ENCODE measurements at places on chromosomes 5 and 9.

DNA sequence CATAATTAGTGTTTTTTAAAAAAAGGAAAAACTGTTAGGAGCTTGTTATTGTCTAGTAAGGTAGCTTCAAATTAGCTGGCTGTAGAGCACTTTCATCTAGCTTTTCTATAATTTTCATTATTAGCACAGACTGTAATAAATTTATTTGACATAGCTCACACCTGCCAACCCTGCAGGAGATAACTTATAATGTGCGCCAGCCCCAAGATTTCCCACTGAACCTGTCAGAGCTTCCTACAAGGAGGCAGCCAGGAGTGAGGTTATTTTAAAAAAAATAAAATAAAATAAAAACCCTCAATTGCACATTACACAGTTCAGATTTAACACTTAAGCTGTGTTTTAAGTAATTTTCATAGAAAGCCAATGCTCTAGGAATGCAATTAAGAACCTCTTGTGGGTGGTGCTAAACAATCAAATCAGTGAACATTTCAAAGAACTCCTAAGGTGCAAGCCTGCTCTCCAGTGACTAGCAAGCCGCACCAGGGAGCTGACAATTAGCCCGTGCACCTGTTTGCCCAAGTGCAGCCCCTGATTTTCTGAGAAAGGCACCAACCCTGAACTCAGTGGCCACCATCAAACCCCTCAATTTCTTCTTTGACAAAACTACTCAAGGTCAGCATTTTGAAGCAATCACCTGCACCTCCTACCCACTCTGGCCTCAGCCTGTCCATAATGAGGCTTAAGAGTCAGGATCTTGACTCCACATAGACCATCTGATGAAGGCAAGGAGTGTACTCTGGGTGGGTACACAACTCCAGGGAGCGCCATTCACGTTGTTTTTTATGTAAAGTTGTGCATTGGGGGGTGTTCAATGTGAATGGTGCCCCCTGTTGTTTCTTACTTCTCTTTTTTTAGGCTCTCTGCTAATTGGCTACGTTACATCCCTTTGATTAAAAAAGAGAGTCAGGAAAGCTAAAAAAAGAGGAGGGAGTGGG is 385.3 kb upstream of the WWC1 start:
- no peak for DNase-seq

- DNase-seq: no peak
Measured at GRCh38 chr5:17619354-17619753, 9.2 kb downstream of the TAF11L12 start.

DNA sequence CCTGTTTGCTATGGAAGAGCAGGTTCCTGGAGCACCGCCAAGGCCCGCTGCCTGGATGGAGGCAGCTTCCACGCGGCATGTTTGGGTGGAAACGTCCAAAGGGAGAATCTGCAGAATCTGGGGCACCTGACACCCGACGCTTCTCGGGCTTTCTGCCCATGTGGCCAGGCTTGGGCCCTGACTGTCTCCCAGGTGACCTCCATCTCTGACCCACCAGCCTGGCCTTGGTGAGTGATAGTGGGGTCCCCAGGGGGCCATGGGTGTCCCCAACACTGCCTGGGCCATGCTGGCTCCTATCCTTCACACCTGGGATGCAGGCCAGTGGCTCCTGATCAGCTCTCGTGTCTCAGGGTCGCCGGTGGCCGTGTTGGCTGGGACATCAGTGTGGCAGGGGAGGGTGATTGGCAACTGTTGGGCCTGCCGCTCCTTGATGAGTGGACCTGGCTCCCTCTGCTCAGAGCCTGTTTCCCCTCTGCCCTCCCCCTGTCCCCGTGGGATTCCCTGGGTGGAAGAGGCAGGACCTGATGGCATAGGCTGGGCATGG is 34.0 kb downstream of the GLT6D1 start:
- no peak for DNase-seq

- DNase-seq: no peak
Measured at GRCh38 chr5:110735556-110735955, 3.3 kb upstream of the SLC25A46 start.

- DNase-seq: no peak
Measured at GRCh38 chr9:89383721-89384300, 65.5 kb downstream of the SECISBP2 start.

- DNase-seq: no peak
Measured at GRCh38 chr9:112384690-112385089, 4.8 kb downstream of the HSDL2 start.

GRCh38 chr5:95669540-95669939 is 13.3 kb downstream of the SPATA9 start:
- DNase-seq: peak; percentile 76

DNA sequence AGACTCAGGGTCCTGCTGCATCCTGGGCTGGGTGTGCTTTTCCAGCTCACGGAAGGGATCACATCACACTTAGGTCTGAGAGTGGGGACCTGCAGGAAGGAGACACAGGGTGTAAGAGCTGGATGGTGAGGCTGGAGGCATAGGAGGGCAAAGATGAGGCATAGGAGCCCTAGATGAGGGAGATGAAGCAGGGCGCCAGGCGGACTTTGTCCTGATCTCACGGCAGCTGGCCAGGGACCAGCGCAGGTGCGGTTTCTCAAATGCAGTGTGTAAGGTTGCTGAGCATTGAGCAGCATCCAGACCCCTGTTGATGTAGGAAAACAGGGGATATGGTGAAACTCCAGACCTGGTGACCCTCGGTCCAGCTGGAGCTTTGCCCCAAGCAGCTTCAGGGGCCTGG is 156.5 kb downstream of the PSAT1 start:
- no peak for DNase-seq

DNA sequence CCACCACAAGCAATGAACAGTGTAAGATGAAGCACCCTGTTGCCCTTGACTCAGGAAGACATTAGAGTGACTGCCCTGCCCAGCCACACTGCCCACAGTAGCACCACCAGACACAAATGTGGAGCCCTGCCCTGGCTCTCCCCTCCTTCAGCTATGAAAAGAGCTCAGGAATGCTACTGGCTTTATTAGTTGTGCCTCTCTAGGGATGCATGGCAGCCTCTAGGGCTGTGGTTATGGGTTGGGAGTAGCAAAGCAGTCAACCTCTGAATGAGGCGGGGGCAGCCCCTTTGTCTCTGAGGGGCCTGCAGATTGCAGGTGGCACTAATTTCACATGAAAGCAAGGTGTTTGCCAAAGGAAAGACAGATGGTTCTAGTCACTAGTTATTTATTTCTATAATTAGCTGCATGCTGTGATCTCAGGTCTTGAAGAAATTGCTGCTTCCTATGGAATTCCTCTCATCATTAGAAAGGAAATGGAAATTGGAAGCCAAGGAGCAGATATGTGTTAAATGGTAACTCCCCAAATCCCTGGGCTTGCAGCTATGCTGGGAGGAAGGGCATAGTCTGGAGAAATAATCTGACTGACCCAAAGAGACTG is 259.4 kb downstream of the TLR4 start:
- DNase-seq: no peak

- no peak for DNase-seq
Measured at GRCh38 chr9:85523202-85523601, 218.6 kb downstream of the AGTPBP1 start.

GRCh38 chr5:167578977-167579692 is 712.3 kb upstream of the WWC1 start:
- DNase-seq: peak; percentile 87

GRCh38 chr9:133452562-133452961 is 7.2 kb upstream of the CACFD1 start:
- no peak for DNase-seq

DNA sequence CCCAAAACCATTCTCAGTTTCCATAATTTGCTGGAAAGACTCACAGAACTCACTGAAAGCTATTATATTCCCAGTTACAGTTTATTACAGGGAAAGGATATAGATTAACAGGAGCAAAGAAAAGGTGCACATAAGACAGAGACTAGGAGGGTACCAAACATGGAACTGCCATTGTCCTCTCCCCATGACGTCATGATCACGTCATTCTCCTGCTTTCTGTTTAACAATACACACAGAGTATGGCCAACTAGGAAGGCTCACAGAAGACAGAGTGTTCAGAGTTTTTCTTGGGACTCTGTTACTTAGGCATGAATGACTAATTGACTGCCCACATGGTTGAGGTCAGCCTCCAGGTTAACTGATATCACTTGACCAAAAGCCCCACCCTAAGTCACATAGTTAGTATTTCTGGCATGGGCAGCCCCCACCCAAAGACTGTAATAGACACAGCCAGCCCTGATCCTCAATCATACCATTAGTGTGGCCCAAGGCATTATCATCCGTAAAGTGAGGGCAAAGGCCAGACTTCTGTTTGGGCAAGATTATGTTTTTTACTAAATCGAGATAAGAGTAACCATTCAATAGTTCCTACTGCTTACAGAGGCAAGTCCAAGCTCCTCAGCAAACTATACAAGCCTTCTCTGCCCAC is 353.5 kb upstream of the POU5F2 start:
- DNase-seq: no peak

- DNase-seq: no peak
Measured at GRCh38 chr5:113270086-113270485, 164.7 kb downstream of the TSSK1B start.

DNA sequence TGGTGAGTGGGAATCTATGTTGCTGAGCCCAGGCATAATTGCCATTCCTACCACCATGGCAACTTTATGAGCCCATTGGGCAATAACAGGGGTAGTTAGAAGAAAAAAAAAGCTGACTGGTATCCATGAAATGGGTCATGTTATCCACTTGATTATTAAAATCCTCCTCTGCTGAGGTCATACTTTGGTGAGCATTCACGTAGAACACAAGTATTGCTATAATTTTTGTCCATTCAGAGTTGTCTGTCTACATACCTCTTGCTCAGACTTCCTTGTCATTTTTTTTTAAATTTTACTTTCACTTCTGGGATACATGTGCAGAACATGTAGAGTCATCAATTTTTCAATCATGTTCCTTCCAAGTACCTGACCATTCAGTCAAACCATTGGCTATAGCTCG is 780.8 kb upstream of the ARRDC3 start:
- no peak for DNase-seq

GRCh38 chr9:96150324-96151227 is 151.4 kb downstream of the HSD17B3 start:
- DNase-seq: no peak

DNA sequence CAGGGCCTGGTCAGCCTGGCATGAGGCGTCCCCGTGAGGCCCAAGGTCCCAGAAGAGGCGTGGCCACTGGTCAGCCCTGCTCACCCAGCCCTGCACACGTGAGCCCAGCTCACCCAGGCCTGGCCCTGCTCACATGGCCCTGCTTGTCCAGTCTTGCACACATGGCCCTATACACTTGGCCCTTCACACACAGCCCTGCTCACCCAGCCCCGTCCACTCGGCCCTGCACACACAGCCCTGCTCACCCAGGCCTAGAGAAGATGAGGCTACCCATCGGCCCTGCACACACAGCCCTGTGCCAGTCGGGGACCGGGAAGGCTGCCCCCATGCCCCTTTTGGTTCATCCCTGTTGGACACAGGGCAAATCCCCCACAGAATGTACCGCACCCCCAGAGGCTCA is 28.4 kb downstream of the ZDHHC11B start:
- DNase-seq: no peak

DNA sequence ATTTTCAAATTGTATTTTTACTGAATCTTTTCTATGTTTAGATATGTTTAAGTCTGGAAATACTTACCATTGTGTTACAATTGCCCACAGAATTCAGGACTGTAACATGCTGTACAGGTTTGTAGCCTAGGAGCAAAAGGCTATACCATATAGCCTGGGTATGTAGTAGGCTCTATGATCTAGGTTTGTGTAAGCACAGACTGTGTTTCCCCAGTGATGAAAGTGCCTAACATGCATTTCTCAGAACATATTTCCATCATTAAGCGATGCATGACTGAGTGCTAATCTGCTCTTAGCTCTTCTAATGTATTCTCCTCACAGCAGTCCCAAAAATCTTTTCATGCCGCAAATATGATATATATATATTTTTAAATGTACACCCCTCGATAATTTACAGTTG is 166.7 kb upstream of the PPP2R2B start:
- no peak for DNase-seq

- no peak for DNase-seq
Measured at GRCh38 chr5:142542078-142542477, 143.8 kb downstream of the FGF1 start.

GRCh38 chr5:147248561-147248960 is 13.7 kb downstream of the STK32A start:
- no peak for DNase-seq

- no peak for DNase-seq
Measured at GRCh38 chr9:33798545-33798944, 3.2 kb downstream of the PRSS3 start.

DNA sequence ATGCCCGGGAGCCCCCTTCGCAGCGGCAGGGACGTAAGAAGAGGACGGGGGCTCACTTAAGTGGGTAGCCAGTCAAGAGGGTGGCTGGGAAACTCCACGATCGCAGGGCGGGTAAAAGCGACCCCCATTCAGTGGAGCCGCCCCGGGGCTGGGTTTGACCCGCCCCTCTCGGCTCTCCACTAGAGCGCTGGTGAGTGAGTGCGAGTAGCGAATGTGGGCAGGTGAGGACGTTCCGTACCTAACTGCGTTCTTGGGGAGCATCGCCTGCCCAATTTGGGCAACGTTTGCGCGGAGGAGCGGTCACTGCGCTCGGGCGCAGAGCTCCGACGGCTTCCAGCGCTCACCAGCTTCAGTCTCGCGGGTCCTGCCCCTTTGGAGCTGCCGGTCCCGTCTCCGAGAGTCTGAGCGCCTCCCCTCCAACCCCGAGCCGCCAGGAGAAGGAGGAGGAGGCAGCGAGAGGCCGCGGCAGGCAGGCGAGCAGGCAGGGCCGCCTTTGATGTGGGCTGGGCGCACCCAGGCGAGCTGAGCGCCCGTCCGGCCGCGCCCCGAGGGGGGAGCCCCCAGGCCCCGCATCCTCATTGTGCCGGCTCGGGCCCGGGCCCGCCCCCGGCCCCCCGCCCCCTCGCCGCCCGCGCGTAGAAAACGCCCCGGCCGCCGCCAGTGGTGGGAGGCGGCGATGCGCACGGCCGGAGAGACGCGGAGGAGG is at the start of gene FGF18:
FGF18 (plus strand) TSS at position 666 of the 706 bp plus-strand sequence. CDS start 553 bp downstream, outside the sequence.
- peak; percentile 55 for DNase-seq

- DNase-seq: peak; percentile 19
Measured at GRCh38 chr5:119315516-119315949, 40.3 kb upstream of the TNFAIP8 start.

DNA sequence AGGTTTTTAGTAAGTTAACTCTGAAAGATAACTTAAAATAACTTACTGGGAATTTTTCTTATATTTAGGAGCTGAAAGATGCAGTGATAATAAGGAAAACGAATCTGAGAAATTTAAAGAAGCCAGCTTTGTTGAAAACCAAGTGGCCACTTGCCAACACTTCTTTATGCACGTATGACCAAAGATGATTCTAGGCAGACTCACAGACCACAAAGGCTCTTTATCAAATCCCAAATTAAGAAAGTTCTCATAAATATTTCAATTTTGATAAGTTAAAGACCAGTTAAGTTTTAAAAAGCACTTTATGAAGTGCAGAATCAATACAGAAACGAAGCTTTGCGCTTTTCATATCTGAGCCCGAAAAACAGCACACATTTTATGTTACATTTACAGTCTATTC is 1.5 kb downstream of the AFF4 start:
- DNase-seq: peak; percentile 58

GRCh38 chr5:164057121-164057520 is 551.7 kb downstream of the MAT2B start:
- DNase-seq: no peak
